ENCODE measurements at places on chromosomes 6 and 20.

DNA sequence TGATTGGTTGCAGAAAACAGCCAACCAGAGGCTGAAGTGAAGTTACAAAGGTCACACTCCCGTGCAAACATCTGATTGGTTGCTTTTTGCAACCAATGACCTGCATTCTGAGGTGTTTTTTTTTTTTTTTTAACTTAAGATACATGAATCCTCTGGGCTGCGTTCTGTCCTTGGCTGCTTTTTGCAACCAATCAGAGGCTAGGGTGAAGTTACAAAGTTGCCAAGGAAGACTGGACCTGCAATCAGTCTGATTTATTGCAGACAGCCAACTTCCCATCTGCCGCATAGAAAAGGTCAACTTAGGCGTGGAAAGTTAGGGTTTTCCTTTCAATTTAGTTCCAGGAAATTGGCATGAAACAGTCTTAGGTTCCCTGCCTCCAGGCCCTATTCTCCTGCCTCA lies 292.9 kb downstream of the PLCB1 start:
- no peak for DNase-seq

DNA sequence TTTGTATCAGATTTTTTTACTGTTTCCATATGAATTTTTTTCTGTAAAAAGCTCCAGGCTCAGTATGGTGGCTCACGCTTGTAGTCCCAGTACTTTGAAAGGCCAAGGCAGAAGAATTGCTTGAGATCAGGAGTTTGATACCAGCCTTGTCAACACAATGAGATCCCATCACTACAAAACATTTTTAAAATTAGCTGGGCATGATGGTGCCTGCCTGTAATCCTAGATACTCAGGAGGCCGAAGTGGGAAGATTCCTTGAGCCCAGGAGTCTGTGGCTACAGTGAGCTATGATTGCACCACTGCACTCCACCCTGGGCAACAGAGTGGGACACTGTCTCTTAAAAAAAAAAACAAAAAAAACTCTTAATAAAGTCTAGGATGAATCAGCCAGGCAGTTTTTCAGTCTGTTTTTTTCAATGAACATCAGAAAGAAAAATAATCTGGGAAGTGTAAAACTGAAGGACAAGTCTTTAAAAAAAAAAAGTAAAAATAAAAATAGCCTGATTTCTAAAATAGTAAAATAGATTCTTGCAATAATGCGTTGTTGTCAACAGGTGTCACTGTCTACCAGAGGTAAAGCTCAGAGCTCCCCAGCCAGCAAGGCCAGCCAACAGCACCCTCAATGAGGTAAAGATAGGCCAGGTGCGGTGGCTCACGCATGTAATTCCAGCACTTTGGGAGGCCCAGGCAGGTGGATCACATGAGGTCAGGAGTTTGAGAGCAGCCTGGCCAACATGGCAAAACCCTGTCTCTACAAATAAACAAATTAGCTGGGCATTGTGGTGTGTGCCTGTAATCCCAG lies 9.3 kb upstream of the ATG5 start:
- DNase-seq, result peak; percentile 37

DNA sequence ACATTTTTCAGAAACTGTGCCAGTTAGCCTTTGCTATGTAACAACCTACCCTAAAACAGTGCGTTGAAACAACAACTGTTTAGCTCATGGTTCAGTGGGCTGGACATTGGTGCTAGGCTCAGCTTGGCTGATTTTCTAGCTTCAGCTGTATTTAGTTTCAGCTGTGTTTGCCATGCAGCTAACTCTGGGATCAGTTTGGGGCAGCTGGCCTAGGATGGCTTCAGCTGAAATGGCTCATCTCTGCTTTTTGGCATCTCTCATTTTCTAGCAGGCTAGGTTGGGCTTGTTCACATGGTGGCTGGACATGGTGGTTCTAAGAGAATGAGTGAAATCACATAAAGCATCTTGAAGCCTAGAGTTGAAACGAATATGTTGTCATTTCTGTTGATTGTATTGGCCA lies 464.2 kb downstream of the QKI start:
- no peak for DNase-seq

- DNase-seq, result no peak
These were observed 8.4 kb downstream of the CYP21A2 start for GRCh38 chr6:32046450-32047083.

GRCh38 chr20:63261795-63262528 lies 7.7 kb upstream of the NKAIN4 start:
- DNase-seq, result no peak

All from T-helper 2 cell (primary cell).